Endothelial cell of umbilical vein (primary cell): ENCODE measurements at places on chromosomes 11 and 22.

DNA sequence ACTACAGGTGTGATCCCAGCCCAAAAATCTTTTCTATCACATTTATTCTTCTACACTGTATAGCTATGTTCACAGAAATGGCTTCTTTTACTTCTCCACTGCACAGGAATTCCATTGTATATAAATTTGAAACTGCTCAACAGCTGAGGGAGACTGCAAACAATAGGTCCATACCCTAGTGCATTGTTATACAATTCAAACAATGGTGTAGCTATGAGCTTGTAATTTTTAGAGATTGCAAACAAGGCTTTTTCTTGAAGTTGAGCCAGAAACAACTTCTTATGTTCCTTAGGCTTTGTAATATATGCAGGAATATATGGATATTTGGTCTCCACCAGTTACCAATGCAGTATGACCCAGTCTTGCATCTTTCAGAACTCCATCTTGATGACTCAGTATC lies 19.5 kb upstream of the SIK3 start:
- peak; percentile 64 for DNase-seq

GRCh38 chr11:80096736-80097135 lies 655.9 kb upstream of the TENM4 start:
- no peak for DNase-seq

DNA sequence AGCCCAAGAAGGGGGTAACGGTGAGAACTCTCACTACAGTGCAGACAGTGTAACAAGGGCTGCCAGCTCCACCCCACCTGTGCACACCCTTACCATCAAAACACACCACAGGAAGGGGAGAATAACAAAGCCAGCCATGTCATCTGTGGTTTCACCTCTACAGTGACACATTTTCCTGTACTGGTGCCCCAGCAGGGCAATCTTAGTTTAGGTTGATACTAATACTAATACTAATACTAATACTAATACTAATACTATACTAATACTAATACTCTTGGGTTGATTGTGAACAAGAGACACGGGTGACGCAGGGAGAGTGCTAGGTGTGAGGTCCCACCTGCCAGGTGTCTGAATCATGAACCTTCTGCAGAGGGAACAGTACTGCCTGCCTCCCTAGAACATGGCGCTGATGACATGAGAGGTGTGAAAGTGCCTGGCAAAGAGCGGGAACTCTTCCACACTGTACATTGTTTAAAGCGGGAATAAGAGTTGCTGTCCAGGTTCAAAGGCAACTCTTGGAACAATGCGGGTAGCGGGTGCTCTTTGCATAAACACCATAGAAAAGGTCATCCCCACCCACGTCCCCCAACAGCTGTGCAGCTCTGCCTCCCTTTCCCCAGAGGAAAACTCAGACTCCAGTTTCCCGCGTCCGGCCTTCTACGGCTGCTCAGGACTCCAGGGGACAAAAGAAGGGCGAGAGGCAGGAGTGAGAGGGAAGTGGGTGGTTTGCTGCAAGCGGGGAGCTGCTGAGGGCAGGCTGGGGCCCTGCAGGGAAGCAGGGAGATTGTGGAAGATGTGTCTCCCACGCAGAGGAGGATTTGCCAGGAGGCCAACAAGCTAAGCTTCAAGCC lies 25.0 kb upstream of the TMPRSS4 start:
- no peak for DNase-seq

DNA sequence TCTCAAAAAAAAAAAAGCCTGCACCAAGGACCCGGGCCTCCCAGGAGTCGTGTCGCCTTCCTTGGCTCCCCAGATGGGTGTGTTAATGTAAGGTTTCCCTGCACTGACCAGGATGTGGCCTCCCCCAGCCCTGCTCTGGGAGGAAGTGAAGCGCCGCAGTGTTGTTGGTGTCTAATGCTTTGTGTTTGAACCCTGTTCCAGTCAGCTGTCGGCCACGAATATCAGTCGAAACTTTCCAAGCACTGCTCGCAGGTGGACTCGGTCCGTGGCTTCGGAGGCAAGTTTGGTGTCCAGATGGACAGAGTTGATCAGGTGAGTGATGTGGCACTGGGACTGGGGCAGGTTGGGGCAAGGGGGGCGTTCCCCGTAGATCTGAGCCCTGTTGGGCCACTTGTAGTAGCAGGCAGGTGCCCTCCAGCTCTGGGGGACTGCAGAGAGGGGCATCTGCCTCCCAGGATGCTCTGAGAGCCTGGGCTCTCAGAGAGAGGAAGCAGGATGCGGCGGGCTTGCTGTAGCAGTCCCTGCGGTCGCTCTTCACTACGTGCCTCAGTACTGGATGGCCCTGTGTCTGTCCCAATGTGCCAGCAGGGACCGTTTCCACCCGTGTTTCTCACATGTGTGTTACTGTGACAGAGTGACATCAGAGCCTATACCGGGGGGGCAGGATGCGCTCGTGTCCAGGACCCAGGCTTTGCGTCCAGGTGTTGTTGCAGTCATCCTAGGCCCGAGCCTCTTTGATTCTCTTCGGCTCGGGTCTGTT lies 16.2 kb downstream of the CTTN start:
- no peak for DNase-seq

- no peak for DNase-seq
Observed at GRCh38 chr11:64752175-64752970, 7.4 kb downstream of the PYGM start.

DNA sequence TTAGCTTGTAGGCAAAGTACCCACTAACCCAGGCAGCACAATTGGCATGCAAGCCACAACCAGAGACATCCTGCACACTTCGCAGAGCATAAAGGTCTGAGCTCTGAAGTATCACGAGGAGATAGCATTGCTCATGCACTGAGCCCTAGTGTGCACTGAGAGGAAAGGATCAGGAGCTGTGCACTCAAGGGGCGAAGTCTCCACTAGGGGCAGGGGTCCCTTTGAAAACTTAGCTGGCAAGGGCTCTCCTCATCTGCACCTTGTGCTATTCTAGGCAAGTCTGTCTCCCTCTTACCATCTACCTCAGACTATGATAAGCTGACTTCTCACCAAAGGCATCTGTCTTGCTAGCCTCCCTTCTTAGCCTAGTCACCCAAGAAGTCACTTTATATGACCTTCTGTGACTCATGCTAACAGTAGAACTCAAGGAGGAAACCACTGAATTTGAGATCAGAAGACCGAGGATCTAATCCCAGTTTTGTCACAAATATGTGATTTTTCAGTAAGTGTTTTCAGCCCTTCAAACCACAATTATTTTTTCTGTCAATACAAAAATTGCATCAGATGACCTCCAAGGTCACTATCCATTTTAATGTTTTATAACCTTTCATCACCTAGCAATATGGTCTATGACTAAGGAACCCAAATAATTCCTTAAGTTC lies 1078.0 kb downstream of the NTM start:
- no peak for DNase-seq

GRCh38 chr22:45226503-45227186 lies 14.0 kb downstream of the KIAA0930 start:
- DNase-seq: no peak

- peak; percentile 69 for DNase-seq
Observed at GRCh38 chr11:33722590-33723234, 13.5 kb downstream of the CD59 start.

DNA sequence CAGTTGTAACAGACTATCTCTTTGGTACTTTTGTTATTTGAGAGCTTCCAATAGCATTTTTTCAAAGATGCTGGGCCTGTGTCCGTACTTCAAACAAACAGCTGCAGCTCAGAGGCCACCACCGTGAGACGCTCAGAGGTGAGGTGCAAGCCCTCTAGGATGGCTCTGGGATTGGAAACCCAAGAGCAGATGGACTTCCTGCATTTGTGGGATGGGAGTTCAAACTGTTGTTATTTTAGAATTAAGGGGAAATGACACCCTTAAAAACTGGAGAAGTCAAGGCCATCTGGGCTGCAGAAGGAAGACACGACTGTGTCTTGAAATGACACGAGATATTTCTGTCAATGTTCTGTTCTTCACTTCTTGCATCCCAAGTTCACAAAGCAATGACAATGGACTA lies 9.2 kb upstream of the IL10RA start:
- DNase-seq: no peak
